ENCODE measurements at places on chromosomes 3 and 15. TPM values are rescaled to one million over a fixed set of nuclear protein-coding genes. Genes with fewer than 3 reads are reported as not detected.

Gene A4GNT
- total RNA-seq = 0.41 TPM

Gene ZNF385D
- total RNA-seq = 2.9 TPM

- H3K4me1 ChIP-seq = no peaks in the 10 kb centered on the region
- DNase-seq = no peak
- no peaks in the 10 kb centered on the region for H3K36me3 ChIP-seq
- no peaks in the 10 kb centered on the region for H3K27me3 ChIP-seq
These were observed 589.8 kb upstream of the DPPA4 start for GRCh38 chr3:109927161-109927560.

GRCh38 chr3:25548836-25549235 lies 115.9 kb downstream of the TOP2B start:
- no peak for DNase-seq
- no peaks in the 10 kb centered on the region for H3K27me3 ChIP-seq
- H3K4me1 ChIP-seq = no peaks in the 10 kb centered on the region
- H3K36me3 ChIP-seq = no peaks in the 10 kb centered on the region
- H3K27ac ChIP-seq = no peak overlapping the region

- no peaks in the 10 kb centered on the region for H3K27me3 ChIP-seq
- H3K27ac ChIP-seq = no peak overlapping the region
- no peaks in the 10 kb centered on the region for H3K36me3 ChIP-seq
These were observed 213.3 kb upstream of the THBS1 start for GRCh38 chr15:39367596-39367995.

DNA sequence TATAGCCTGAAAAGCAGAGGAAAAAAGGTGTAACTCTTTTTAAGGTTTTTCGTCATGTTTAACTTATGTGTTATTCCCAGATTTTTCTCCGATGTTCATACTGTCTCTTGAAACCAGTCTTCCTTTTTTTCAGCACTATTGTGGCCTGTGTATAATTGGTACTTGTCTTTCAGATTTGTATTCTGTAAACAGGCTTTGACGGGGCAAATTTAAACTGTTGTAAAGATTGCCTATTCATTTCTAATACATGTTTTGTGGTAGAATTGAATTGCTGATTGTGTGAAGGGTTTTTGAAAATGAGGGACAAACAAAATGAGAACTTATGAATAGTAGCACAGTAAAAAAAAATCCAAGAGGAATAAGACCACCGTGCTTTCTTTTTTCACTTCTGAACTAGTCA lies 33.6 kb downstream of the AKAP13 start:
- H3K27me3 ChIP-seq = no peaks in the 10 kb centered on the region
- H3K4me1 ChIP-seq = peaks cover 39% of the 10 kb centered on the region
- H3K36me3 ChIP-seq = no peaks in the 10 kb centered on the region
- DNase-seq = no peak
- H3K4me3 ChIP-seq = no peak overlapping the region
- H3K27ac ChIP-seq = peak overlapping the region; percentile 12

DNA sequence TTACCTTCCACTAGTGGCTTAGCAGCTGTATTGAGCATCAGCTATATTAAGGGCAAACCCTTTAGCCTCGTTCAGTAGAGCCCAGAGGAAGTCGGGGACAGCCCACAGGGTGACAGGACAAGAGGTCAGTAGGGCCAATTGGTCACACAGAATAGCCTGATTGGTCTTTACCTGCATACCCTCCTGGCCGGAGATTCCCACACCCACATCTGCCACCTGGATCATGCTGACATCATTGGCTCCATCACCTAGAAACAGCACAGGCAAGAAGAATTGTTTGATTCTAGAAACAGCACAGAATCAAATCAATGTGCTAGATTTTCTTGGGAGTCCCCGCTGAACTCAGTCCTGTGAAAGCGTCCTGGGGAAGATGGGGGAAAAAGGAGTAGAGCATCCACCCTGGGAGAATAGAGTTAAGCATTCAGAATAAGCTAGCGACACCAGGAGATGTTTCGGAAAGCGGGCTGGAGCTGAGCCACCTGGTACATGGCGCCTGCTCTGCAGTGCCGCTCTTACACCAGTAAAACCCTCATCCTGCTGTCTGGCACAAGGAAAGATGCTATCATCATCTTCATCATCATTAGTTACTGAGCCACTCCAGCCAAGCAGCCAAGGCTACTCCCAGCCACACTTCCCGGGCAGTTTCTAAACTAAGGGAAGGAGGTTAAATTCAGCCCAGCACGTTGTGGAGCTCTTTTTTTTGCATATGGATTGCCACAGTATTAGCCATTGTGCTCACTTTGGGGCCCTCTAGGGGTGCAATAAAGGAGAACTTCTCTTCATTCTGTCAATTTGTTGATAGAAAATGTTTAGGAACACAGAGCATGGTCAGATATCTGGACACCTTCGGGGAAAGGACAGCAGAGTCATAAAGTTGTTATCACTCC lies 171.3 kb downstream of the ATP10A start:
- no peak overlapping the region for H3K4me3 ChIP-seq
- no peak overlapping the region for H3K27ac ChIP-seq
- H3K36me3 ChIP-seq = peaks cover 28% of the 10 kb centered on the region
- H3K27me3 ChIP-seq = no peaks in the 10 kb centered on the region
- H3K4me1 ChIP-seq = no peaks in the 10 kb centered on the region

- no peak for DNase-seq
- H3K36me3 ChIP-seq = no peaks in the 10 kb centered on the region
- H3K4me3 ChIP-seq = no peak overlapping the region
- H3K4me1 ChIP-seq = no peaks in the 10 kb centered on the region
- no peaks in the 10 kb centered on the region for H3K27me3 ChIP-seq
These were observed 230.2 kb downstream of the CPNE4 start for GRCh38 chr3:131804565-131805133.

DNA sequence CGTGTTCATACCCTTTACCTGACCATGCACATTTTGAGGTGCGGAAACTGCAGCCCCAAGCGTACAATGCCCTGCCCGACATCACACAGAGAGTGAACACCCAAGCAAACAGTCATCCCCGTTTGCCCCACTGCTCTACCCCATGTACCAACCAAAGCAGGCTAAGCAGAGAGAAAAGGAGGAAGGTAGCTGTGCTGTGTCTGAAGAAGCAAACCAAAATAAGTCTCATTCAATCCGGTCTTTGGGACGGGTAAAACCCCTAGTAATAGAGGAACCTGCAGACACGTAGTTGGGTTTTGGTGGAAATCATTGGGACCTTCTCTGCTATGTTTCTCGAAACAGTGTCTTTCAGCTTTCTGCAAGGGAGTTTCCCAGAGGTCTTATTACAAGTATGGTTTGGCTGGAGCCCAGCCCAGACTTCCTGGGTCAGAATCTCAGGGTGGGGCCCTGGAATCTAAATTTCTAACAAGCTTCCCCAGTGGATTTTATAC lies 164.6 kb upstream of the HES1 start:
- no peak overlapping the region for H3K27ac ChIP-seq
- no peaks in the 10 kb centered on the region for H3K36me3 ChIP-seq
- DNase-seq = peak; percentile 58

DNA sequence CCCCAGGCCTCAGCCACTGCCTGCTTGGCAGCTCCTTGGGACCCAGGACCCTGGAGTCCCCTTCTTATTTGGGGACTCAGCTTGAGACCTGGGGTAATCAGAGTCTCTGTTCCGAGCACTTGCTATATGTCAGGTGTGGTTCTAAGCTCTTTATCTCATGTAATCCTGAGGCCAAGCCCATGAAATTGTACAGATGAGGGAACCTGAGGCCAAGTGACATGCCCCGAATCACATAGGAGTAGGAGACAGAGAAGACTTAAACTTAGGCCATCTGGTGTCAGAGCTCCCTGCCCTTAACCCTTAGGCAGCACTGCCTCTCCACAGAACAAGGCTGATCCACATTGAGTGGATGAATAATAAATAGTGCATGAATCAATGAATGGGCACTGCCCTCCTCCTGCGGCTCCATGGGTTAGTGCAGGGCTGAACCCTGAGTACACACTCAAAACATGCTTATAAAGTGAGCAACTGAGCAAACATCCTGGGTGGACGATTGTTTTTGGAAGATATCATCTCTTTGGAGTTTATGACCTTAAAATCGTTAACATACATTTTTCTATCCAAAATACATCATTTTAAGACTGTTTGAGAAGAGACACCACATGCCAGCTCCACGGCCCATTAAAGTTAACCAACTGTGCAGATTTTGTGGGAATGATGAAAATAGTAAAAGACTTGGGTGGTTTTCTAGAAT lies 33.2 kb upstream of the IQSEC1 start:
- no peaks in the 10 kb centered on the region for H3K36me3 ChIP-seq
- DNase-seq = peak; percentile 14
- H3K4me1 ChIP-seq = peaks cover 11% of the 10 kb centered on the region
- H3K27me3 ChIP-seq = peaks cover 6% of the 10 kb centered on the region

DNA sequence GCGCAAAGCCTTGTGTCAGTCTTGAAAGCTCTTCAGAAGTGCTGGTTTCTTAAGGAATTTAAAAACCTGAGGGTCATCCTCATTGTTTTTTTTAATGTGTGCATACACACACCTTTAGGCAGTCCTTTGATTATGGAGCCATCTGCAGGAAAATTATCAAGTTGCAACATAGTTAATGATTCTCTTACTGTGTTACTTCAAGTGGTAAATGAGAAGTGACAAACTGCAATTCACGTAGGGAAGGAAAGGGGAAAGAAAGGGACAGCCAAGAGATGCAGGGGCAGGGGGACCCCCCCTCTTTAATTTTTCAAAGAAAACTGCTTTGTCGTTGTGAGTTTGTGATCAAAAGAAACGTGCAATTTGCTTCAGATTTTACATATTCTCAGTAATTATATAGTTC lies 162.4 kb upstream of the CGNL1 start:
- H3K27ac ChIP-seq = no peak overlapping the region
- H3K27me3 ChIP-seq = no peaks in the 10 kb centered on the region
- no peak overlapping the region for H3K4me3 ChIP-seq
